ENCODE measurements at places on chromosomes 11 and 22.

DNA sequence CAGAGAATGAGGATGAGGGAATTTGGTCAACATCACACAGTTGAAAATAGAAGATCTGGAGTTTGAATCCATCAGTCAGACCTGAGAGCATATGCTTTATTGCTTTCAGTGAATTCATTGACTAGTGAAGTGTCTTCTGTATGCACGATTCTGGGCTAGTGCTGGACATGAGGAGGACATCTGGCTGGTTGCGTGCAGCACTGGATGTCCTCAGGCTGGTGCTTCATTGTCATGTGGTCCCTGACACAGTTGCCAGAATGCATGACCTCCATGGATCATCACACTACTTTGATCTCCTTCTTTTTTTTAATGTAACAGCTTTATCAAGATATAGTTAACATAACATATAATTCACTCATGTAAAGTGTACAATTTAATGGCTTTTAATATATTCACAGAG, 44.5 kb upstream of the MMP7 start:
- DNase-seq = no peak

DNA sequence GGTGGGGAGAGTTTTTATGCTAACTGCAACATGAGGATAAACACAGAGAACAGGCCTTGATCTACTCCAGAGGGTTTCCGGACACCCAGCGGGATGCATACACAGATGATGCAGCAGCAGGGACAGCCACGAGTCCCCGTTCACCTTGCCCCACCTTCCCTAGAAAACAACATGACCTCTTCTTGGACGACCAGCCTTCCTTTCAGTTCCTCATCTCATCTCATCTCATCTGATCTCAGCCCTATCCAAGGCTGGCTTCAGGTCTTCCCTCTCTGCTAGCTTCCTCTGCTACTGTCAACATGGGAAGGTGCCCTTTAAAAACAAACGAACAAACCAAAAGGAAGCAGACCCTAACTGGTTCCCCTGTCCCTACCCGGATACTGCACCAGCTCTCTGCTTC, 1356.2 kb downstream of the TBC1D22A start:
- no peak for DNase-seq

DNA sequence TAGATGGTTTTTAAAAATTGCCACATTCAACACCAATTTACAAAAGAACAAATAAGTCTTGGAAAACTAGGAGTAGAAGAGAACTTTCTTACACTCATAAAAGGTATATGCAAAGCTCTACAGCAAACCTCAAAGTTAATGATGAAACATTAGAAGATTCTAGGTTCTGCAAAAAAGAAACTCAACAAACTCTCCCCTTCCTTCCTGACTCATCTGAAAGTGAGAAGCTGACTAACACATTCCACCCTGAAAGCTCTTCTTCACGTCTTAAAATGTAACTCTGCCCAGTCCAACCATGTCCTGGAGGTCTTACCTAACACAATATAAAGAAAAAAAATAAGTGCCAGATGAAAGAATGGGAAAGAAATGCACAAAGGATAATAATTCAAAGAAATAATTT, 218.9 kb upstream of the ISX start:
- no peak for DNase-seq

- no peak for DNase-seq
Observed at GRCh38 chr11:126054882-126055281, 7.8 kb downstream of the CDON start.

GRCh38 chr22:43995798-43996169, 28.3 kb upstream of the PARVB start:
- DNase-seq = no peak

DNA sequence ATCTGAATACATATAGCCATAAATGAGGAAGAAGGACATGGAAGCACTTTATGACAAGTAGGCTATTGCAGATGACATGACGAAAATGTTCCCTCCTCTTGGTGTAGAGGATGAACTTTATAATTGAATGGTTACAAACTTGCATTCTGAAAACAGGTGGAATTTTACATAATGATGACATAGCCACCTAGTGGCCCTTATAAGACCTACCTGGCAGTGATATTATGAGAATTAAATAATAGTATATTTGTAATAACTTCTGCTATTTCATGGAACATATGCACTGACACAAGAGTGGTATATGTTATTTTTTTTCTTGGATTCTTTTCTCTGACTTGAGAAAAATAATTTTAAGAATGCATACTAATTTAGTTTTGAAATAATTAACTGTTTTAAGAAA, 22.9 kb downstream of the TRIM22 start:
- no peak for DNase-seq

GRCh38 chr11:69002570-69003231, 10.3 kb downstream of the MRGPRF start:
- no peak for DNase-seq

GRCh38 chr11:42521994-42522393, 789.8 kb upstream of the API5 start:
- DNase-seq = no peak

Data from activated naive CD4-positive, alpha-beta T cell treated with anti-CD3 and anti-CD28 coated beads, Interleukin-2, amount 10 ng/mL, durations not matched to agents 7 days and 5 days (primary cell).